ENCODE measurements at places on chromosomes 11 and 22.

GRCh38 chr11:111982019-111982464 is 43.2 kb upstream of the DLAT start:
- DNase-seq: peak; percentile 82

DNA sequence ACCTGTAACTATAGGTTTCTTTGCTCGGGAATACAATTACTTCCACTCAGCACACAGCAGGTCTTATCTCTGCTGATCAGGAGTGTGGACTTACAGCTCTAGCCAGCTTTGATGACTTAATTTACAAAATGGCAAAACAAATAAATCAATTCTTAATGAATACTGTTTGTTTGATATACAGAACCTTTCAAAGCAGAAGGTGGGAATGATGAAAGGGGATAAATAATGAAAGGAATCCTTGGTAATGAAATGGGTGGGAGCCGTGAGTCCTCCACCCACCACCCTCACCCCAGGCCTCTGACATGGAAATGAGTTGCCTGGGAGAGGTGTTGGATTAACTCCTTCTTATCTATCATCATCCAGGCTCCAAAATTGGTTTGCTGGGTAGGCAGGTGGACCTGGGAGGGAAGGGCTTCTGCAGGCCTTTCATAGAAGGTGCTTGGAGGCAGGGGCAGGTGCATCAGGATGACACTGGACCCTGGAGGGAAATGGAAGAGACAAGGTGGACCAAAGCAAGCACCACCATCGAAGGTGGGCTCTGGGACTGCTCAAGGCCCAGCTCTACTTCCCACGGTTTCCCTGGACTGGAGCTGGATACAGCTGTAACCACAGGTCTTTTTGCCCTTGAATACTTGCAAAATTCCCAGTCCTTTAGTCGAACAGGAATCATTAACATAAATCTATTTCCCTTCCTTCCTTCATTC is 23.0 kb downstream of the POU2AF1 start:
- no peak for DNase-seq

DNA sequence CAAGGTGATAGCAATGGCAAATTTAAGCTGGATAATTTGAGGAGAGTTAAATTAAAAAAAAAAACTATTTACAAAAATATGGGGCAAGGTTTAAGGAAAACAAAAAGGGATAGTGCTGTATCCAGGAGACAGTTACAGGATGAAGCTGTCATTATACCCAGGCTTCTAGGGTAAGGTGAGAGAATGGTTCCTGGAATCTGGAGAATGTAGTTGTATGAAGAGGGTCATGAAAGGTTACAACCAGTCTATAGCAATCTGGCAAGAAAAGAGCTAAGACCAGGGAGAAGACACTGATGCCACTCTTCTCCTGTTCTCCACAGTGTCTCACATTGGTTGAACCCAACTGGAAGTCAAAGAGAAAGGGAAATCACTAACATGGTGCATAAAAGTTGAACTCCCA is 144.9 kb downstream of the SOX6 start:
- DNase-seq: no peak

DNA sequence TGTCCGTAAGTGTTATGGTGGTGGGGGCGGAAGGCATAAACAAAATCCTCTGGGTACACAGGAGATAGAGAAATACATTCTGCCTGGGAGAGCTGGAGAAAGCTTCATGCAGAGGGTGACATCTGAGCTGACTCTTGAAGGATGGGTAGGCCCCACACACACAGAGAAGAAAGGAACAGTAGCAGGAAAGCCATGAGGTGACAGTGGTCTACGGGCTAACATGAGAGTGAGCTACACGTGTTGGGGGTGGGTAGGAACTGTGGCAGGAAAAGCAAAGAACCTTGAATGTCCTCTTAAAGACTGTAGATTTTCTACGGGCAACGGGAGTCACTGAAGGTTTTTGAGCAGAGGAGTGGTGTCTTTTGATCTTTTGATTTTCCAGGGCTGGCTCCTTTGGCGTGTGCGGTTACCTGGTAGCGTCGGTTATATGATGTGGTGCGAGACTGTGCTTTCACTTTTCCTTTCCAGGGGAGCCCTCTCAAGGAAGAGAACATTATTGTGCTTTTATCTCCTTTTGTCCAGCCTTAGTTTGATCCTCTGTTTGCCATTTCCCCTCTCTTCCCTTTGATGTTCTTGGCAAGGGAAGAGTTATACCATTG is 39.7 kb downstream of the ADAMTS8 start:
- DNase-seq: no peak

GRCh38 chr11:10460611-10461275 is 5.7 kb downstream of the AMPD3 start:
- DNase-seq: peak; percentile 62

DNA sequence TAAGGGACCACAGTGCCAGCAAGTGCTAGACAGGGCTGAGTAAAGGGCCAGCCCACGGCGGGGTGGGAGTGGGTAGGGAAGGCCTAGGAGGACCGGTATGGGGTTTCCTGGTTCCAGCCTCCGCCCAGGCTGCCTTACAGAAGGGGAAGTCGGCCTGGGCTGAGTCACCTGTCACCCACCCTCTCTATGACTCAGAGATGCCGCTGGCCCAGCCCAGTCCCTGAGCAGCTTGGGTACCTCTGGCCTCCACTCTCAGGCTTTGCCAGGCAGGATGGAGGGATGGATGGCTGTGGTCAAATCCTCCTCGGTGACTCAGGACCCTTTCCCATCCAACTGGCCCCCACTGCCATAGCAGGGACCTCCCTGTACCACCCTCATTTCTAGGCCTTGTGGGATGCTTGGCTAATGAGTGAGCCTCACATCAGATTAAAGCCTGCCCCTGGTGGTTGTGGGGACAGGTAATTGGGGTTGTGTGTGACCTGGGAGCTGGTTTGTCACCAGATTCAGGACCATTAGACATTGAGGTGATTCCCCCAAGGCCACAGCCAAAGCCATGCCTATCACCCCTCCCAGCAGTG is 13.9 kb downstream of the SLC35E4 start:
- no peak for DNase-seq

DNA sequence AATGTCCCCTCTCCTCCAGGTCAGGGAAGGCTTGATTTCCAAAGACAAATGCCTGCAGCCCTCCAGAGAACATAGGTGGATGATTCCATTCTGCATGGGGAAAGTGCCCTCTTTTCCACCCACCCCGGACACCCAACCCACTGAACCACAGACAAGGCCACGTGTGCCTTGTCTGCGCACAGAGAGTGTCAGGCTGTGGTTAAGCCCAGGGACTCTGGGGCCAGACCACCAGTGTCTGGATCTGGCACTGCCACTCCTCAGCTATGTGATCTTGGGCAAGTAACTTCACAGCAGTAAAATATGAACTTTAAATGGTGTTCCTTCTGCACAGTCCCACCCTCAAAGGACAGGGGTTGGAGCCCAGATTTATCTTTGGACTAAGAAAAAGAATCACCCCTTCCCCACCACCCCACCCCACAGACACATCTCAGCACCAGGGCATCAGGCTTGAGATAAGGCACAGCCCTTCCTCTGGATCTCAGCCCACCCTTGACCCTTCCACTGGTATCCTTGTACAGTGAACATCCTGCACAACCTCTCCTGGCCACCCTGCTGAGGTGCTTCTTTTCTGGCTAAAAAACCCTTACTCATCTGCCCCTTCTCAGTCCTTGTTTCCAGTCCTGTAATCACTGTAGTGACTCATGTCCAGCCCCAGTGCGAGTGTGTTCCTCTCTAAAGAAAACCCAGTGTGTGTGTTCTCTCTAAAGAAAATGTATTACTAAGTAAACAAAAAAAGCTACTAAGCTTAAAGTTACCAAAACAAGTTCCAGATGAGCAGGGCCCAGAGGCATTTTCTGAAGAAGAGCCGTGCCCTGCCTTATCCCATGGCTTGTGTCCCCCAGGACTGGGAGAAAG is 1.9 kb upstream of the PTGDR2 start:
- DNase-seq: no peak

DNA sequence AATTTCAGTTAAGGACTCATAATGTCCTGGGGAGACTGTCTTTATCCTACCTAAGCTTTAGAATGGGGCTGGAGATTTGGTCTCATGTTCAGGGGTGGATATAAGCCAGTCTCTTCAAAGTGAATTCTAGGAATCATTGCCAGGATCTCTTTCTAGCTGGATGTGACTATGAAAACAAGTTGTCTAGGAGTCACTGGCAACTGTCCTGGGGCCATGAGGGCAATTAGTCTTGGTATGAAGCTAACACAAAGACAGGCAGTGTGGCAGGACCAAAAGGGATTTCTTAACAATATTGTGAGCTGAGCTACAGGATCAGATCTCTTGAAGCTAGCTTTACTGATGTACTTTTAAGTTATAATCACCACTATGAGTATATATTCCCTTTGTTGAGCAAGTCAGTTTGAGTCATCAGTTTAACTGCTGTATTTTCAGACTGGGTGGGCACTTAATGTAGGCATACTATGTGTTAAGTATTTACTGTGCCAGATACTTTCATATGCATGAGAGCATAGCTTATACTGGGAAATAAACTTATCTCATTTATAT is 390.0 kb upstream of the CCDC90B start:
- DNase-seq: no peak

DNA sequence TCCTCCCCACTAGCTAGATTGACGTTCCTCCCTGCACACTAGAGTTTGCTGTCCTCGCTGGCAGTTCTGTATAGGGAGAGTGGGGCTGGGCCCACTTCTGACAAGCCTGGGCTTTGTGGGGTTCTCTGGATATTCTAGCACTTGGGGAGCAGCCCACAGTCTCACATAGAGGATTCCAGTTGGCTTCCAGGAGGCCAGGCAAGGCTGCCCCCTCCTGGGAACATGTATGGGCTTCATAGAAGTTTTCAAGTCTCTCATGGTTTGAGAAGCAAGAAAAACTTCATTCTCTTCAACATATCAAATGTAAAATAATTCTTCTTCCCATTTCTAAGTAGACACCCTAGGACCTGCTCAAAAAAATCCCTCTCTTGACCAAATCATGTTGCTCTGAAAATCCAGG is 87.5 kb downstream of the NAV2 start:
- DNase-seq: no peak

GRCh38 chr11:1235306-1235900 is 12.5 kb downstream of the MUC5B start:
- DNase-seq: peak; percentile 0

DNA sequence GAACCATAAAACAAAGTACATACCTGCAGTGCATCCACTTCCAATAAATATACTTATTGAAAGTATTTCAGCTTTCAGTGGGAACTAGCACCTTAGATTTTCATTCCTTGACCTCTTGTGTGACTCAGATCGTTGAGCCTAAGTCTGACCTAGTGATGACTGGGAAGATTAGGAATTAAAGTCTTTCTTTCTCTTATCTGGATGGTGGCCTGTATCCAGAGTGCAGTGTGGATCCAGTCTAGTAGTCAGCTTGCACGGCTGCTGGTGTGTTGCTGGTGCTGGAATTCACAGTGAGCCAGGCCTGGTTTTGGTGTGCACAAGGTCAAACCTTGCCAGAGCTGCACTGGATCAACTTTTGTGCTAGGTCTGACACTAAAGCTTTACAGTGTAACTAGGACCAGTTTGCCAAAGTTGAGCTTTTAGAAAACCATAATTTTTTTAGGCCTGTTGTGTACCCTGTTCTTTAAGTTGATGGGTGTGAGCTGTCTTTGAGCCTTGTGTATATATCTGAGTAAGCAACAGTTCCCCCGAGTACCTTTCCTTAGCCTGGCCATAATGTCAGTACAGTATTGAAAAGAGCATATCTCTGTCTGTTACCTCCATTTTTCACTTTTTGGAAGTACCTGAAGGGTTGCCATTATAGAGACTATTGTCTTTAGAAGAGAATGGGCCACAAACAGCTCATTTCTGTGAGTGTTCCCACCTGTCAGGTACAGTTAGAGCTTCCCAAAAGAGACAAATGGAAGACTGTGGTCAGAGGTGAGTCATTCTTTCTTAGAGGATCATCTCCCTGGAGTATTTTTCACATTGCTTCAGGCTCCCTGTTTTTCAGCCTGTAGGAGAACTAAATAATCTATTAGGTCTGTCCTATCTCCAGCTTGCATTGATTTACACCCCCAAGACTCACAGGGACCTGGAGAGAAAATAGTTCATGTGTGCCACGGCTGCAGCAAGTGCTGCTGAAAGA is 89.8 kb downstream of the ALX4 start:
- no peak for DNase-seq

GRCh38 chr22:24155627-24156140 is 25.6 kb upstream of the SUSD2 start:
- peak; percentile 81 for DNase-seq

DNA sequence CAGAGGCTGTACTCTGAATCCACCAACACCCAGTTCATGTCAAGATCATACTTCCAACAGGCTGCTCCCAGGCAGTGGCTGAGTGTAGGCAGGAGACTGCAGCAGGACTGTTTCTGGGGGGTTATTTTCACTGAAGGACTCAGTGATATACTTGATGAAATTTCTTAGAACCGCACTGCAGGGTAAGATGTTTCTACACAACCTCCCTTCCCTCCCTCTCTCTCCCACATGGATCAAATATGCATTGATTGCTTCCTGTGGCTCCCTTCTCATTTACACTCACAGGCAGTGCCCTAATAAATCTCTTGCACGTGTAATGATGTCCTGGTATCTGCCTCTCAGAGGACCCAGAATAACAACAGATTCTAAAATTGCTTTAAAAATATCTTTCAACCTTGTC is 251.3 kb upstream of the CCDC179 start:
- DNase-seq: no peak

- no peak for DNase-seq
Measured at GRCh38 chr11:71065841-71066240, 186.5 kb downstream of the SHANK2 start.

DNA sequence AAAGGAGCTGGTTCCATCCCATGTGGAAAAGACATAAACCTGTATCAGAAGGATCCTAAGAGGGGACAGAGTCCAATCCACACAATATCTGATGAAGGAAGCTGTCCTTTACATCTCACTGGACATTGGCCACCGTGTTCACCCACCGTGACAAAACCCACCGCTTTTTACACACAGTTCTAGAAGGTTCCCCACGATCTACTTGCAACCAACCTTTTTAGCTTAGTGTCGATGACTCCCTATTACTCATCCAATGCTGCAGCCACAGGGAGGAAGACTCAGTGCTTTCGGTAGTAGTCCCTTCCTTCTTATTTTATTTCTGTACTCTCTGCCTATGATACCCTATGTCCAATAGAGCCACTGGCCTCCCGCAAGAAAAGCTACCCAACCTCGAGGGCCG is 65.4 kb downstream of the MAPK1 start:
- no peak for DNase-seq

GRCh38 chr11:86798988-86799387 is 1.4 kb upstream of the PRSS23 start:
- DNase-seq: no peak

- no peak for DNase-seq
Measured at GRCh38 chr11:78397398-78397797, 20.2 kb downstream of the GAB2 start.

- no peak for DNase-seq
Measured at GRCh38 chr11:34648036-34648435, 27.1 kb downstream of the EHF start.

DNA sequence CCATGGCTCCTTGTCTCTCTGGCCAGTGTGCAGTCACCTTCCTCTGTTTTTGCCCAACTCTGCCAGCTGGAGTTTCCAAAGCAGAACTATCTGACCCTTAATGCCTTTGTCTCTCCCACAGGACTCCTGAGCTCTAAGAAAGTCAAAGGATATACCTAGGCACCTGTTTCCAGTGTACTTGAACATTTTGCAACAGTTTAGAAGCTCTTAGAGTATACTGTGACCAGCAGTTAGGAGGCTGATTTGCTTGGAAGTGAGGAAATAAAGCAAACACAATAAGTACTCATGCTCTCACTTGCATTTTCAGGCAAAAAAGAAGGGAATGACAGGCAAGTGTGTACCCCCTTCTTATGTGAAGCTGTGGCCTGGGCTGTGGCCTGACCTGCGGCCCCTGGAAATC is 204.3 kb upstream of the PLET1 start:
- no peak for DNase-seq

All from RPMI8226 (cell line).